ENCODE measurements at places on chromosomes 2 and 18. TPM values are rescaled to one million over a fixed set of nuclear protein-coding genes. Genes with fewer than 3 reads are reported as not detected.

The SATB2 gene
- total RNA-seq = not detected

DNA sequence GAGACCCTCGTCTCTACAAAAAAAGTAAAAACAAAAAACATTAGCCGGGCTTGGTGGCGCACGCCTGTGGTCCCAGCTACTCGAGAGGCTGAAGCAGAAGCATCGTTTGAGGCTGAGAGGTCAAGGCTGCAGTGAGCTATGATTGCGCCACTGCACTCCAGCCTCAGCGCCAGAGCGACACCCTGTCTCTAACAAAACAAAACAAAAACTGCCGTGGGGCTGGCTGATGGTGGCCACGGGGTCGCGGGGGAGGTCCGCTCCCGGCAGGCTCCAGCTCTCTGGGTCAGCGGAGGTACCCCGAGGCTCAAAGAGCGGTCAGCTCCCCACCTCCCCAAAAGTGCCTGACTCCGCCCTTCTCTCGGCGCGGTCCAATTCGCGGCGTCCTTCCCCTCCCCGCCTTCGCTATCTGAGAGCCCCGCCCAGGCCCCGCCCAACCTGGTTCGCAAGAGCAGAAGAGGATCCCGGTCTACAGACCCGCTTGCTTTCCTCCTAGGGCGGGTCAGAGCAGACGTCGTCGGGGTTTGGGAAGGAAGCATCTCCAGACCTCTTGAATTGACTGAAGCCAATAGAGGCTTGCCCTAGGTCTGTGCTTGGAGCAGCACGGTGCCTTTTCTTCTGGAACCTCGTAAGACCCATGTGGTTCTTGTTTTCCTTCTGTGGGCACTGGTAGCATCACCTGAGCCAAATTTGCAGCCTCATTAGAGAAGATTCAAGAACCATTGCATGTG, 7.8 kb downstream of the RAX start:
- no peak overlapping the region for H3K27ac ChIP-seq
- H3K4me1 ChIP-seq = peaks cover 18% of the 10 kb centered on the region
- peaks cover 76% of the 10 kb centered on the region for H3K27me3 ChIP-seq
- peak; percentile 63 for DNase-seq

The TNFRSF11A gene
- total RNA-seq = 4.3 TPM

The ITSN2 gene
- 69.7 TPM for total RNA-seq

The SKOR2 gene
- total RNA-seq = not detected

GRCh38 chr2:85911814-85912692, 23.3 kb upstream of the ST3GAL5 start:
- no peak overlapping the region for H3K4me3 ChIP-seq
- H3K4me1 ChIP-seq = peaks cover 2% of the 10 kb centered on the region
- no peak for DNase-seq
- no peaks in the 10 kb centered on the region for H3K36me3 ChIP-seq

DNA sequence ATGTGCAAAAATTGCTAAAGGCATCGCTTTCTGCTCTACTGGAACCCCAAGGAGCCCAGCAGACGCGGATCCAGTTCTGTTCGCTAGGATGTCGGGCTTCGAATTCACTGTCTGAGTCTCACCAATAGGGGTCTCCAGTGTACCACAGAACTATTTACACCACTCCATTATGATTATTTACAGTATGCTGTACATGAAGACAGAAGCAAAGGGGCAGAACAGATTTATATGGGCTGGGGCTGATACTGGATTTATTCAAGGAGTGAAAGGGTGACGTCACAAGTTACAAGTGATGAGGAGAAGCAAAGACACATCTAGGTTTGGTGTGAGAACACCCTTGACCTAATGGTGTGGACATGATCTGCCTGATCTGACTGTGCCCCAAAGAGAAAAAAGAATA, 185.3 kb upstream of the ATP5MC3 start:
- H3K27ac ChIP-seq = no peak overlapping the region
- H3K4me3 ChIP-seq = no peak overlapping the region
- H3K4me1 ChIP-seq = no peaks in the 10 kb centered on the region
- peaks cover 22% of the 10 kb centered on the region for H3K27me3 ChIP-seq
- peak; percentile 40 for DNase-seq

The MORN2 gene
- 3.3 TPM for total RNA-seq

- no peak overlapping the region for H3K4me3 ChIP-seq
- no peaks in the 10 kb centered on the region for H3K36me3 ChIP-seq
- no peaks in the 10 kb centered on the region for H3K27me3 ChIP-seq
- H3K27ac ChIP-seq = no peak overlapping the region
- H3K4me1 ChIP-seq = no peaks in the 10 kb centered on the region
- no peak for DNase-seq
Measured at GRCh38 chr2:212021947-212022346, 516.7 kb downstream of the ERBB4 start.

DNA sequence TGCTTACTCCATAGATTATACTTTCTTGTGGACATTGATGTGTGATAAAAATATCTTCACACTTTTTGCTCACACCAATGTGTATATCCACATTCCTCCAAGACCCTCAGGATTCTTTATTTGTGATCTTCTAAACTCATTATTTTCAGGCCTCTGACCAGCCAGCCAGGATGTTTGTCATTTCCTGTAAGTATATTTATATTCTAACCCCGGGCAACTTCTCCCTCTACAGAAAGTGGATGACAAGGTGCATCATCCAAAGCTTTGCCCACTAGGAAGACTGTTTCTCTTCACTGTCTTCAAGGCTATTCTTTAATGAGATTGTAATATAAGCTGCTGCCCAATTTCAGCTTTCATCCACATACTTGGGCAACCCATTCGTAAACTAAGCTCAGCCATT, 3.6 kb upstream of the CWC22 start:
- no peak overlapping the region for H3K27ac ChIP-seq
- no peaks in the 10 kb centered on the region for H3K36me3 ChIP-seq
- no peak overlapping the region for H3K4me3 ChIP-seq

DNA sequence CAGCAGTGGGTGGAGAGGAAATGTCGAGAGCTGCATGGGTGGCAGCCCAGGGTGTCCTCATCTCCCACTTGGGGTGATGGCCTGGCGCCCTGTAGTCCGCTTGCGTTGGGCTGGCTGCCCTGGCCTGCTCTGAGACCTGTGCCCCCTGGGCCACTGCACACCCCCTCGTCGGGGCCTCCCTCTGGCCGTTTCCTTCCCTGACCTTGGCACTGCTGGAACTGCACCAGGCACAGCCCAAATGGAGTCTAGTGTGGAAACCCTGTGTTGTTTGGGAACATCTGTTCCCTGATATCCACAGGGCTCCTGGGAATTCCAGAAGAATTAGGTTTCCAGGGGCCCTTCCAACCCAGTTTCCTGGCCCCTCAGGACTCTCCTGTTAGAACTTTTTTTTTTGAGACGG, 13.9 kb downstream of the EFHD1 start:
- no peak overlapping the region for H3K27ac ChIP-seq
- H3K27me3 ChIP-seq = peaks cover 5% of the 10 kb centered on the region
- no peaks in the 10 kb centered on the region for H3K4me1 ChIP-seq
- no peaks in the 10 kb centered on the region for H3K36me3 ChIP-seq
- H3K4me3 ChIP-seq = no peak overlapping the region
- no peak for DNase-seq

The FTCDNL1 gene
- total RNA-seq = 1.5 TPM

DNA sequence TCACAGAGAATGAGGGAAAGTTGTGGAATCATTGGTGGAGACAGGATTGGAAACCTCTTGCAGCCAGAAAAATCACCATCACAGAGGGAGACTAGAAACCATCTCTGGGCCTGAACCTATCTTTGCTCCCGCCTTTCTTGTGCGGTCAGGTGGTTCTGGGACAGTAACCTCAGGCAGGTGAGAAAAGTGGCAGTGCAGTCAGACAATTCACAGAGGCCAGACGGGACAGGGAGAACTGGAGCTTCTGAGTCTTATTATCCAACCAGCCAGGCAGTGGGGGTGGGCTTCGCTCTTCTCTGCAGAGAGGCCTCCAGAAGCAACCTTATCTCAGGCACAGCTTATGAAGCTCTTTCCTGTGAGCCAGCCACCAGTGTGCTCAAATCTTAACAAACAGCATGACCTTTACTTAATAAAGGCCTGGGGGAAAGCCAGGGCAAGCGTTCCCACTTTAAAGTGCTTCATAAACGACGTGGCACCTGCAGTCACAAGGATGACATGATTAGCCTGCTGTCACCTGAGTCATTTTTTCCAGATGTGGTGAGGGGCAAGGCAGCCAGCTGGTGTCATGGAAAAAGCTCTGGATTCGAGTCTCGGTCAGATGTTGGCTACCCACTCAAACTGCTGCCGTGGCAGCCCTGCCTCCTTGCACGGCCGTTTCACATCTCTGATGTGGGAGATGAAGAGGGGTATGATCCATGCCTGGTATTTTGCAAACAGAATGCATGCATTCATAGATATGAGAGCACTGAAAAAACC, 109.7 kb downstream of the B3GNT2 start:
- H3K4me3 ChIP-seq = peak overlapping the region; percentile 5
- peak; percentile 67 for DNase-seq
- H3K27ac ChIP-seq = peak overlapping the region; percentile 98
- peaks cover 9% of the 10 kb centered on the region for H3K36me3 ChIP-seq
- H3K27me3 ChIP-seq = no peaks in the 10 kb centered on the region

DNA sequence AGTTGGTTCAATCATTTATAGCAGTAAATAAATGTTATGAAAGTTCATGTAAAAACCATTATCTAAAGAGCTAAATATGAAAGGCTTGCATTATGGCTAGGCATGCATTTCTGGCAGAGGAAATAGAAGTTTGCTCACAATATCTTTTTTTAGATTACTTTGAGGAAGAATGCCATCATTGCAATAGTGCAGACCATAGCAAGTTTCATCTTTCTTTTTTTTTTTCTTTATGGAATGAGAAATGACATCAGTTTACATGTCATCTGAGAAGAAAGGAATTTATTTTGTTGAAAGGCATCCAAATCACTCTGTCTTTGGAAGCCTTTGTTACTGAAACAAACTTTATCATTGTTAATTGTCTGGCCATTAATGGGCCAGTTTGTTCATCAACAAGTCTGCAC, 74.5 kb upstream of the NCKAP5 start:
- no peaks in the 10 kb centered on the region for H3K27me3 ChIP-seq
- H3K27ac ChIP-seq = no peak overlapping the region
- no peak overlapping the region for H3K4me3 ChIP-seq
- H3K36me3 ChIP-seq = no peaks in the 10 kb centered on the region

- H3K27me3 ChIP-seq = no peaks in the 10 kb centered on the region
- H3K36me3 ChIP-seq = no peaks in the 10 kb centered on the region
- no peak overlapping the region for H3K27ac ChIP-seq
- DNase-seq = no peak
- no peaks in the 10 kb centered on the region for H3K4me1 ChIP-seq
Measured at GRCh38 chr2:77207331-77207730, 314.8 kb downstream of the LRRTM4 start.

GRCh38 chr18:52546686-52547346, 206.8 kb downstream of the DCC start:
- H3K36me3 ChIP-seq = no peaks in the 10 kb centered on the region
- no peak overlapping the region for H3K4me3 ChIP-seq
- no peak overlapping the region for H3K27ac ChIP-seq
- no peaks in the 10 kb centered on the region for H3K27me3 ChIP-seq
- DNase-seq = no peak
- H3K4me1 ChIP-seq = no peaks in the 10 kb centered on the region

DNA sequence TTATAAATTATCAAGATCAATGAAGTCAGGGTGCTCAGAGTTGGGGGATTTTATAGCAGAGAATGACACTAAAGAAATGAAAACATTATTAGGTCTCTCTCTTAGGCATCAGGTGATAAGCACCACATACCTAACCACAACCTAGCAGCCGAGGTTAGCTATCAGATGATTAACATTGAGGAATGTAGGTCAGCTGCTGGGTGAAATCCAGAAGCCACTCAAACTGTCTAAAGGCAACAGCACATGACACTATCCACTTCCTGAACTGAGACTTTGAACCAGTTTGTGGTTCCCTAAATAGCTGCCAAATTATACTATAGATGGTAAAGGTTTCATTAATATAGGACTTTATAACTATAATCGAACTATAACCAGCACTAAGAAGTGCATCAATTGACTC, 4.7 kb downstream of the EPG5 start:
- H3K4me1 ChIP-seq = peaks cover 37% of the 10 kb centered on the region
- peak; percentile 37 for DNase-seq
- H3K36me3 ChIP-seq = peaks cover 20% of the 10 kb centered on the region
- no peak overlapping the region for H3K4me3 ChIP-seq
- H3K27ac ChIP-seq = peak overlapping the region; percentile 56

DNA sequence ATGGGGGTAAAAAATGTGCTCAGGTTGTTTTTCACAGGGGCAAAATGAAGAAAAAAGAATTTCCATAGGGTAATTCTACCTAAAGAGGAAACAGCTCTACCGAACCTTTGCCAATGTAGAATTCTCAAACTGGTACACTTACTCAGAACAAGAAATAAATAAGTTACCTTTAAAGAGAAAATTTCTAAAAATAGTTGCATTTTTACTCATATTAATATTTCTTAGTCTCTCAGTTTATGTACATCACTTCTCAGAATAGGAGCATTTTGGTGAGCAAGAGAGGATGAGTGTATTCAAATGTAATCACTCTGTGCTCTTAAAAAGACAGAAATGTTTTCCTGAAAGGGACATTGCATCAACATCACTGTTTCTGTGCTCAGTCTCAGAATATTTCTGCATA, 574.7 kb upstream of the SLC8A1 start:
- peaks cover 4% of the 10 kb centered on the region for H3K4me1 ChIP-seq
- no peaks in the 10 kb centered on the region for H3K27me3 ChIP-seq

The SPIRE1 gene
- total RNA-seq = 2.5 TPM

GRCh38 chr2:67702284-67702683, 305.2 kb downstream of the ETAA1 start:
- no peaks in the 10 kb centered on the region for H3K27me3 ChIP-seq
- no peaks in the 10 kb centered on the region for H3K36me3 ChIP-seq
- no peak overlapping the region for H3K4me3 ChIP-seq
- DNase-seq = no peak

- H3K4me1 ChIP-seq = no peaks in the 10 kb centered on the region
- DNase-seq = no peak
- H3K27ac ChIP-seq = no peak overlapping the region
- H3K4me3 ChIP-seq = no peak overlapping the region
Measured at GRCh38 chr2:30038419-30038818, 108.4 kb upstream of the YPEL5 start.

The ALKAL2 gene
- total RNA-seq = not detected

- no peaks in the 10 kb centered on the region for H3K27me3 ChIP-seq
- DNase-seq = no peak
- no peaks in the 10 kb centered on the region for H3K36me3 ChIP-seq
- H3K4me1 ChIP-seq = no peaks in the 10 kb centered on the region
Measured at GRCh38 chr2:220703279-220703678, 868.8 kb downstream of the EPHA4 start.

- no peak overlapping the region for H3K27ac ChIP-seq
- no peak for DNase-seq
- H3K27me3 ChIP-seq = no peaks in the 10 kb centered on the region
- peaks cover 6% of the 10 kb centered on the region for H3K36me3 ChIP-seq
Measured at GRCh38 chr2:195434346-195434745, 222.7 kb upstream of the SLC39A10 start.

- H3K27ac ChIP-seq = no peak overlapping the region
- no peak overlapping the region for H3K4me3 ChIP-seq
- no peaks in the 10 kb centered on the region for H3K36me3 ChIP-seq
- H3K27me3 ChIP-seq = peaks cover 4% of the 10 kb centered on the region
Measured at GRCh38 chr2:119700866-119701265, 21.9 kb downstream of the TMEM177 start.

The UGT1A6 gene
- total RNA-seq = not detected

GRCh38 chr2:235493402-235493774, 455 bp upstream of the AGAP1 start:
- H3K27me3 ChIP-seq = peaks cover 54% of the 10 kb centered on the region
- no peak for DNase-seq
- peaks cover 5% of the 10 kb centered on the region for H3K4me1 ChIP-seq
- H3K27ac ChIP-seq = no peak overlapping the region
- peak overlapping the region; percentile 71 for H3K4me3 ChIP-seq
- no peaks in the 10 kb centered on the region for H3K36me3 ChIP-seq

- H3K36me3 ChIP-seq = no peaks in the 10 kb centered on the region
- no peak for DNase-seq
- H3K27me3 ChIP-seq = no peaks in the 10 kb centered on the region
- no peaks in the 10 kb centered on the region for H3K4me1 ChIP-seq
- no peak overlapping the region for H3K4me3 ChIP-seq
Measured at GRCh38 chr2:42404676-42405075, 43.7 kb upstream of the COX7A2L start.
